ENCODE measurements at places on chromosomes 4 and X.
A peak's percentile ranks its signal among the peaks of the same experiment; 100 is the strongest.

- no peak for DNase-seq
Observed at GRCh38 chrX:10173331-10173900, 16.6 kb downstream of the CLCN4 start.

- DNase-seq: no peak
Observed at GRCh38 chr4:80507507-80507906, 172.0 kb downstream of the CFAP299 start.

DNA sequence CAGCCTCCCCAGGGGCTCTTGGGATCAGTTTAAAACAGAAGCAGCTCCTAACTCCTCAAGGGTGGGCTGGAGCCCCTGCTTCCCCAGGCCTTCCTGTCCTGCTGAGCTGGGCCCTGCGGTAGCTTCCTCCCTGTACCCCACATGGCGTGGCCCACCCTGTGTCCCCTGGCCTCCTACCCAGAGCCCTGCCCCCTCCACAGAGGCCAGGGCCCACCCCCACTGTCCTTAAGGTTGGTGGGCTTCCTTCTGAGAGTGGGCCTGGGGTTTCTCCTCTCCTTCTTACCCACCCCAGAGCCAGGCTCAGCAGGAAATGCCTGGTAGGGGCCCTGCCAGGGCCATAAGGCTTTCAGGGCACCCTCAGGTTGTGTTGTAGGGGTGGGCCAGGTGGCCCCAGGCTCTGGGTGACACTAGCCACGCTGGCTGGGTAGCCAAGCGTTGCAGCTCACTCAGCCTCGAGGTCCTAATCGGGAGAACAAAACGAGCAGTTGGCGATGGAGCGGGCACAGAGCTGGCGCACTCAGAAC is 11.6 kb downstream of the SH3BP2 start:
- no peak for DNase-seq

GRCh38 chrX:17802756-17803155 is 58.3 kb downstream of the RAI2 start:
- DNase-seq: no peak

DNA sequence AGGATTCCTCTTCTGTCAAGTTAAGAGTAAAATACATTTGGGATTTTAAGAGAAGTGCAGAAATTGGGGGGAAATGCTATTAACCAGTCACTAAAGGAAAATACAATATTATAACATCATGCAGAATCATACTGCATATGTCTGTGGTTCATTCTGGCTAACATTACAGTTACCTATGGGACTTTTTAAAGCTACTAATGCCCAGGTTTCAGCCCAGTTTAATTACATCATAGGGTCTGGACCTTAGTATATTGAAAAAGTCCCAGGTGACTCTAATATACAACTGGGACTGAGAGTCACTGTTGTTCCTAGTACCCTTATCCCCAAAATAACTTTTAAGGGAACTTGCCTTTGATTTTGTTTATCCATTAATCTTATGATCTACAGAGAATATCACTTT is 10.0 kb downstream of the ABCE1 start:
- DNase-seq: no peak

DNA sequence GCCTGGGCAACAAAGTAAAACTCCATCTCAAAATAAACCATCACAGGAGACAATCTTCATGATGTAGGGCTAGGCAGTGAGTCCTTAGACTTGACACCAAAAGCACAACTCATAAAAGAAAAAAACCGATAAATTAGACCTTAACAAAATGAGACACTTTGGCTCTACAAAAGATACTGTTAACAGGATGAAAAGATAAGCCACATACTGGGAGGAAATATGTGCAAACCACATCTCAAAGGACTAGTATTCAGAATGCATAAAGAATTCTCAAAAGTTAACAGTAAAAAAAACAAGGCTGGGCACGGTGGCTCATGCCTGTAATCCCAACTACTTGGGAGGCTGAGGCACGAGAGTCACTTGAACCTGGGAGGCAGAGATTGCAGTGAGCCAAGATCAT is 13.2 kb downstream of the EFHC2 start:
- DNase-seq: peak; percentile 75

GRCh38 chrX:140431521-140431920 is 73.3 kb downstream of the SOX3 start:
- no peak for DNase-seq

DNA sequence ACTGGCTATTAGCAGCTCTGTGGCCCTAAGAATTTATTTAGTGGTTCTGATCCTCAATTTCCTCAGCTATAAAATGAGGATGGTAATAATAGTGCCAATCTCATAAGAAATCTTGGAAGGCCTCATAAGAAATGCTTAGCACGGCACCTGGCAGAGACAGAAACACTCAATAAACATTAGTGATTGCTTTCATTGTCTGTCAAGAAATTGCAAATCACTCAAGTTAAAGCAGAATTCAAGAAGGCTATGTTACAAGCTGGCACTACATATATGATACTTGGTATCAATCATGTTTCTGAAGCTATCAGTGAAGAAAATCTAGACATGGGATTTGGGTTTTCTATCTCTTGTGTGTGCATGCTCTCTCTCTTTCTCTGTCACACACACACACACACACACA is 267.7 kb upstream of the KCNIP4 start:
- no peak for DNase-seq

GRCh38 chr4:65249111-65249510 is 421.2 kb downstream of the EPHA5 start:
- DNase-seq: no peak

GRCh38 chr4:47551682-47552081 is 66.6 kb downstream of the ATP10D start:
- no peak for DNase-seq

DNA sequence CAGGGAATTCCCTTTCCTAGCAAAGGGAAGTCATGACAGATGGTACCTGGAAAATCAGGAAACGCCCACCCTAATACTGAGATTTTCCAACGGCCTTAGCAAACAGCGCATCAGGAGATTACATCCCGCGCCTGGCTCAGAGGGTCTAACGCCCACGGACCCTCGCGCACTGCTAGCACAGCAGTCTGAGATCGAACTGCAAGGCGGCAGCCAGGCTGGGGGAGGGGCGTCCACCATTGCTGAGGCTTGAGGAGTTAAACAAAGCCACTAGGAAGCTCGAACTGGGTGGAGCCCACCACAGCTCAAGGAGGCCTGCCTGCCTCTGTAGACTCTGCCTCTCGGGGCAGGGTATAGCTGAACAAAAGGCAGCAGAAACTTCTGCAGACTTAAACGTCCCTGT is 507.7 kb downstream of the ZIC3 start:
- no peak for DNase-seq

GRCh38 chr4:80903020-80903419 is 127.5 kb upstream of the BMP3 start:
- DNase-seq: no peak

GRCh38 chrX:43716144-43716543 is 60.0 kb downstream of the MAOA start:
- no peak for DNase-seq

DNA sequence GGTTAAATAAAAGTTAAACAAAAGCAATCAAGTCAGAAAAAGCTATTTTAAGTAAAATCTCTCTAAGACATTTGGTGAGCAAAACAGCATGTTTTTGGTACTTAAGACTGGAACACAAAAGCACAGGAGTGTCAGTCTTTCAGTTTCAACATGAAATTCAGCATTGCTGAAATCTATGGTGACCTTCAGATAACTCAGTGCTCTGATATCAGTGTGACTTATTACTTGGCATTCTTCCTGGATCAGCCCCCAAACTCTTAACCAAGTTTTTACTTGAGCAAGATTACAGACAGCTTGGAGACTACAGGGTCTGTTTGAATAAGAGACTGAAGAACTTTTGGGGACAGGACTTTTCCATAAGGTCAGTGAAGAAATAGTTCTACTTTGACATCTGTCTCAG is 437.2 kb downstream of the RAPGEF2 start:
- no peak for DNase-seq

- DNase-seq: no peak
Observed at GRCh38 chr4:61041527-61041926, 158.6 kb upstream of the ADGRL3 start.

Data from Jurkat, Clone E6-1 (cell line).